ENCODE measurements at places on chromosomes 16 and 17. TPM values are rescaled to one million over a fixed set of nuclear protein-coding genes. Genes with fewer than 3 reads are reported as not detected.
A peak's percentile ranks its signal among the peaks of the same experiment; 100 is the strongest.

Gene ACAP1
- 1.1 TPM for total RNA-seq

Gene TPPP3
- total RNA-seq = 14.3 TPM

Gene MYH2
- total RNA-seq = 0.36 TPM

Gene UTS2R
- total RNA-seq = not detected

DNA sequence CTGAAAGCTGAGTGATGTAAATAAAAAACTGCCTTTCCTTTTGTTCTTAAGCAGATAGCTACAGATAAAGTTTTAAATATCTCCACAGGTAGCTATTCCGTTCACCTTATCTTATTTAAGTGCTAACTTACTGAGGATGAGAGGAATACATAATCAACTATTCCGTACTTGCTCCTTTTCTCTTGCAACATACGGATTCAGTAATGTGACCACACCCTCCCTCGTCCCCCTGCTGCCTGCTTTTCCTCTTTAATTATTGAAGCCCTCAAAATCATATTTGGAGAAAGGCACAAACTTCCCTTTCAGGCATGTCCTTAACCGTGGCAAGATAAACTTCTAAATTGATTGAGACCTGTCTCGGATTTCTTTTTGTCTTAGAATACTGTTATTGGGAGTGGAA is 101.4 kb downstream of the MAP2K4 start:
- H3K4me3 ChIP-seq = no peak overlapping the region
- no peak for DNase-seq
- H3K27me3 ChIP-seq = no peaks in the 10 kb centered on the region
- H3K27ac ChIP-seq = no peak overlapping the region
- no peaks in the 10 kb centered on the region for H3K4me1 ChIP-seq
- no peaks in the 10 kb centered on the region for H3K36me3 ChIP-seq

- no peaks in the 10 kb centered on the region for H3K4me1 ChIP-seq
- no peak overlapping the region for H3K27ac ChIP-seq
- H3K27me3 ChIP-seq = no peaks in the 10 kb centered on the region
These were observed 434.5 kb downstream of the SHISA9 start for GRCh38 chr16:13335879-13336278.

GRCh38 chr17:611202-611601 is 103.4 kb downstream of the VPS53 start:
- peaks cover 4% of the 10 kb centered on the region for H3K36me3 ChIP-seq
- no peak overlapping the region for H3K4me3 ChIP-seq
- DNase-seq = no peak

DNA sequence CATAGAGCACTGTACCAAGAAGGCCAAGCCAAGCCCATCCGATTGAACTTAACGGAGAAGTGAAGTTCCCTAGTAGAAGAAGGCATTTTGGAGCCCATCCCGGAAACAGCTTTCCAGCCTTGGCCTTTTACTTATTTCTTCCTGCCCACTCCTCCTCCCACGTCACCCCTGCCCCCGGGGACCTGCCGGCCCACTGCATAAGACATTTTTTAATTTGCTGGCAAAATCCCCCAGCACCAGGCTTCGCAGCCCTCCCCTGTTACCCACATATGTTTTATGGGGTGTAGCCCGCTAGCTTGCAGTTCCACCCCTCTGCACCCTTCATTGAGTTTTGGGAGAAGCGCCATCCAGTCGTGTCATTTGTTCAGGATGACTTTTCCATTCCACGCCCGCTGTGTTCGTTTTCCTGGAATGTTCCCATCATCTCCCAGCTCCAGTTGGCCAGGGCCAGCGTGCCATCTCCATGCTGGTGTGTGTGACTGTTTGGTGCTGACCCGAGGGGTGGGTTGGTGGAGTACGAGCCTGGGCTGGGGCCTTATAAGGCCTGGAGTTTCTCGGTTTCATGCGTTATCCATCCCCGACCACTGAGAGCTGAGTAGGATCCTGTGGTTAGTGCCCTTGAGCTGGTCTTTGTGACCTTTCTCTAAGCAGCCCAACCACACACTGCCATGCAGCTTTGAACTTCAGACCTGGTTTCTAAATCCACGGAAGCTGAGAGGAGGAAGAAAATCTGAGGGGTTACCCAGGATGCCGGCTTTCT is 20.0 kb upstream of the TBX2 start:
- no peaks in the 10 kb centered on the region for H3K36me3 ChIP-seq
- no peaks in the 10 kb centered on the region for H3K27me3 ChIP-seq
- H3K27ac ChIP-seq = no peak overlapping the region
- no peaks in the 10 kb centered on the region for H3K4me1 ChIP-seq
- DNase-seq = no peak

DNA sequence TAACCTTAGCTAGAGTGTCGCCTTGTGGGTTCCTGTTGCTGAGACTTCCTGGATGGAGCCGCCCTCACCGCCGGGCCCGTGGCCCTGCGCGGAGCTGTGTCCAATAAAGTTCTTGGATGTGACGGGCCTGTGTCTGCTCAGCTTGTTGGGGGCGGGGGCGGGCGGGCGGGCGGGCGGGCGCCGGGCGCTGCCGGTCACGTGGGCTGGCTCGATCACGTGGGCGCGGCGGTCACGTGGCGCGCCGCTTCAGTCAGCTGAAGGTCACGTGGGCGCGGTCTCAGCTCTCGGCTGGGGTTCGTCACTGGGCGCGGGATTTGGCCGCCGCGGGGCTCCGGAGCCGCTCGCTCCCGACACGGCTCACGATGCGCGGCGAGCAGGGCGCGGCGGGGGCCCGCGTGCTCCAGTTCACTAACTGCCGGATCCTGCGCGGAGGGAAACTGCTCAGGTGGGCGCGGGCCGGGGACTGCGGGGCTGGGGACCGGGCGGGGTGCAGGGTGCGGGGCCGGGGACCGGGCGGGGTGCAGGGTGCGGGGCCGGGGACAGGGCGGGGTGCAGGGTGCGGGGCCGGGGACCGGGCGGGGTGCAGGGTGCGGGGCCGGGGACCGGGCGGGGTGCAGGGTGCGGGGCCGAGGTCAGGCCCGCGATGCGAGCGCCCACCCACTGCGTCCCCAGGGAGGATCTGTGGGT is at the start of gene AMDHD2:
Gene AMDHD2 (plus strand): TSS at position 275 of the 687 bp plus-strand sequence. CDS start 88 bp downstream, at position 363.
- peak; percentile 95 for DNase-seq
- H3K27me3 ChIP-seq = no peaks in the 10 kb centered on the region
- H3K4me1 ChIP-seq = peaks cover 57% of the 10 kb centered on the region
- H3K36me3 ChIP-seq = peaks cover 27% of the 10 kb centered on the region
- H3K4me3 ChIP-seq = peak within 1 kb of the TSS; percentile 69

DNA sequence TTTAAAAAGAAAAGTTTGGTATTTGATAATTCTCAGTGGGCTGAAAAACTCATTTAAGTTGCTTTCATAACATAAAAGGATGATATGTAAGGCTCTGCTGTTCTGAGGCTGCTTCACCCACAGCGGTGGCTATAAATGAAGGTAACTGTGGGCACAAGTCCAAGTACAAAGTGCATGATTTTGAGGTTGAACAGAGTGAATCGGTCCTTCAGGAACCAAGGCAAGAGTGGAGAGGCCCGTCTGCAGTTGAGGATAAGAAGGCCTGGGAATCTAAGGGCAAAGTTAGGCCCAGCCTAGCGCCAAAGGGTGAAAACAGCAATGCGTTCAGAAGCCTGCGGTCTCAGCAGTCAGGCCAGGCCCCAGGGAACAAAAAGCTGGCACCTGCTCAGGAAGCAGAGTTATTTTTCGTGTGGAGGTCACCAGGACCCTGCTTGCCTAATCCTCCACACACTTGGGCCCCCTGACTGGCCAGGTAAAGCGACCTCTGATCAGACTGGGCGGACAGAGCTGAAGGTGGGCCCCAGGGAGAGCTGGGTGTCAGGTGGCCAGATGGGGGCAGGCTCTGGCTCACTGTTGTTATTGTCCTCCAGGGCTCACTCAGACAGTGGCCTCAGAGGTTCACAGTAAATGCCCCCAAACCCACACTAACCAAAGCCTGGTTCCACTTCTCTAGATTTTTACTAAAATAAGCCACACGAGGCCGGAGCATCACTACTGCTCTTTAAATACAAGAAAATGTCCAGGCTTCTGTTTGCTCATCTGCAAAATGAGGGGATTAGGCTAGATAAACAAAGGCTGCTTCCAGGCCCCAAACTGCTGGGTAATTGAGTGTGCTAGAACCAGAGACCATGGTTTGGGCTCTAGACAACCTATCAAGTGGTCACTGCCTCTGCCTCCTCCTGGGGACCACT is 46.5 kb downstream of the TEX2 start:
- H3K27ac ChIP-seq = no peak overlapping the region
- DNase-seq = no peak
- peaks cover 7% of the 10 kb centered on the region for H3K36me3 ChIP-seq
- H3K4me3 ChIP-seq = no peak overlapping the region
- H3K27me3 ChIP-seq = no peaks in the 10 kb centered on the region

DNA sequence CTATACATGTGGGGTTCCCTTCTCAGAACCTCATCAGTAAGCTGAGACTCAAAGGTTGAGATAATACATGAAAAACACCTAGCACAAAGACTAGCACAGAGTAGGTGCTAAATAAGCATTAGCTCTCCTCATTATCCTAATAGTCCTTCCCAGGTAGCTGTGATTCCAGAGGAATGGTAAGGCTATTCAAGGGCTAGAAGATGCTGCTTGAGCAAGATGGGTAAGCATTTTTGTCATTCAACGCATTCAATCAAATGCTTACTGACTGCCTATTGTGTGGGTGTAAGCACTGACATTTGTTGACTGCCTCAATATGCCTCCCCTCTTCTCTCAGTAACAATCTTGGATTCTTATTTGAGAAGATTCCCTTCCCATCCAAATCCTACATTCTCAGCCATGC is 4.0 kb downstream of the SUPT4H1 start:
- no peak for DNase-seq
- H3K36me3 ChIP-seq = peaks cover 54% of the 10 kb centered on the region
- H3K4me3 ChIP-seq = no peak overlapping the region
- H3K27me3 ChIP-seq = no peaks in the 10 kb centered on the region

DNA sequence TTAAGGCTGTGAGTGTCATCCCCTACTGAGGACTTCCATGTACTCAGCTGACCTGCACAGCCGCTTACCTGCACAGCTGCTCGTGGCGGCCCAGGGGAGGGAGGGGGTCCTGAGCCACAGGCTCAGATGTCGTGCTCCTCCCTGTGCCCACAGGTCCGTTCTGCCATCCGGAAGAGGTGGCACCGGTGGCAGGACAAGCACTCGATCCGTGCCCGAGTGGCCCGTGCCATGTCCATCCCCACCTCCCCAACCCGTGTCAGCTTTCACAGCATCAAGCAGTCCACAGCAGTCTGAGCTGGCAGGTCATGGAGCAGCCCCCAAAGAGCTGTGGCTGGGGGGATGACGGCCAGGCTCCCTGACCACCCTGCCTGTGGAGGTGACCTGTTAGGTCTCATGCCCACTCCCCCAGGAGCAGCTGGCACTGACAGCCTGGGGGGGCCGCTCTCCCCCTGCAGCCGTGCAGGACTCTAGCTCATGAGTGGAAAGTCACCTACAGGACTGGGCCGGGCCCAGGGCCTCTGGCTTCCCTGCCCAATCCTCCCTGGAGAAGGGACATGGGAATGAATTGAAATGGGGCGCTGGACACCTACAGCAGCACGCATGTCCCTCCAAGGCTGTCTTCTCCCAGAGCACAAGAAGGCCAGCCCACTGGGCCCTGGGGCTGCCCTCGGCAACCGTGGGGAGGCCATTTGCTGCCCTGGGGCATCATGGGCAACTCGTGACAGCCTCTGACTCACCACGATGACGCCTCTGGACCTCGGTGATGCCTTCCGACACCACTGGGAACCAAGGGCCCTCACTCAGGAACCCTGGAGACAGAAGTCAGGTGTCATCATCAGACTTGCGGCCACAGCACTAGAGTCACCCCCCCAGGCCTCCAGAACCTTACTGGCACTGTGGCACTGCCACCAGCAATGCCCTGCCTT is 9.9 kb upstream of the SPPL2C start:
- no peaks in the 10 kb centered on the region for H3K4me1 ChIP-seq
- H3K27ac ChIP-seq = no peak overlapping the region
- peaks cover 10% of the 10 kb centered on the region for H3K27me3 ChIP-seq
- H3K36me3 ChIP-seq = no peaks in the 10 kb centered on the region
- no peak overlapping the region for H3K4me3 ChIP-seq
- no peak for DNase-seq

- no peaks in the 10 kb centered on the region for H3K36me3 ChIP-seq
- H3K27me3 ChIP-seq = no peaks in the 10 kb centered on the region
- no peak overlapping the region for H3K4me3 ChIP-seq
- no peak overlapping the region for H3K27ac ChIP-seq
- H3K4me1 ChIP-seq = no peaks in the 10 kb centered on the region
- no peak for DNase-seq
These were observed 38.9 kb upstream of the C1QL1 start for GRCh38 chr17:45006927-45007461.

DNA sequence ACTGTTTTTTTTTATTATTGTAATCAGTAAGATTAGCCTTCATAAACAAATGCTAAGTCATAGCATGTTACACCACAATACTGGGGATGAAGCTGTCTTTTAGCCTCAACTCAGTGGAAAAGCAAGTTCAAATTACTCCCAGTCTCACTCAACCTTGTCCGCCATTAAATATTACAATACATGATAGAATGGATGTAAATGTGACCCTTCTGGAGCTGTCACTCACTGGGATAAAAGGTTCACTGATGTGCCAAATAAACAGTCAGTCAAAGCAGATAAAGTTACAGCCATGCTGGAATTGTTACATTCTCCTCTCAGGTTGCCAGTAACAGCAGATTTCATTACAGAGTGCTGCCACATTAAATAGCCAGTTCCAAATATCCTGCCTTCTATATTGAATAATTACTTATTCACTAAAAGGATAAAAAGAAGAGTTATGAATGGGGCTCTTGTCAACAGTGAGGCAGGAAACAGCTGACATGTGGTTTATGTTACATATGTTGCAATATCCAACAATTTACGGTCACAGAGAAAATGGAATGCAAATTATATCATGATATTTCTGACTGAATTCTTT is 53.4 kb downstream of the BRIP1 start:
- DNase-seq = no peak
- no peaks in the 10 kb centered on the region for H3K4me1 ChIP-seq
- H3K36me3 ChIP-seq = no peaks in the 10 kb centered on the region

DNA sequence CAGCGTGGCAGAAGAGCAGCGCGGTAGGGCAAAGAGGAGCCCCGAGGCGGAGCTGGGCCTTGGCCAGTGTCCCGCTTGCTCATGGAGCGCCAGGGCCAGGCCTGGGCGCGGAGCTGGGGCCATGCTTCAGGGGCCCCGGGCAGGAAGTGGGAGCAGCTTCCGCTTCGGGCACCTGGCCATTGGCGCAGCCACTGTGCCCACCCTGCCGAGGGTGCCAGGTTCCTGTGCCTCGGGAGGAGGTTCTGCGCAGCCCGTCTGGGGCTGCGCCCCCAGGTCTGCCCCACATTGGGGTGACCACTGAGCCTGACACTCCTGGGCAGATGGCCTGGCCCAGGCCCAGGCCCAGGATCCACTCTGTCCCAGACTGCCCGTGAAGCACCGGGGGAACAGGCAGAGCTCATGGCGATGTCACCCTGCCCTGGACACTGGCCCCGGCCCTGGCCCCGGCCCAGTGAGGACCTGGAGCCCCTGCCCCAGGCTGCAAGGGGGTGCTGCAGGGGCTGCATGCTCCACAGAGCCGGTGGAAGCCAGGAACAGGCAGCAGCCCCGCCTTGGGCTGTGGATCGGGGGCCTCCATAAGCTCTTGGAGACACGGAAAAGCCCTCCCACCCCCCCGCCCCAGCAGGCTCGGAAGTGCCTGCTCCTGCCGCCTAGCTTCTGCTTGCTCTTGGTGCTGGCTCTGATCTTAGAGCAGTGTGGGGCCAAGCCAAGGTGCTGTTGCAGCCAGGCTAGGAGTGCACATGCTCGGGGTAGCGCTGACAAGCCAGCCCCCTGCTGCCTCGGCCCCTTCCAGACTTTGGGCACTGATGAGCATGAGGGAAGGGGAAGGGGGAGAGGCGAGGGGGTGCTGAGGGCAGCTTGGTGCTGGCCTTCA is 35.9 kb upstream of the FOXJ1 start:
- H3K27ac ChIP-seq = no peak overlapping the region
- H3K36me3 ChIP-seq = no peaks in the 10 kb centered on the region
- no peaks in the 10 kb centered on the region for H3K4me1 ChIP-seq
- no peaks in the 10 kb centered on the region for H3K27me3 ChIP-seq

- H3K4me3 ChIP-seq = no peak overlapping the region
- no peaks in the 10 kb centered on the region for H3K4me1 ChIP-seq
- H3K27me3 ChIP-seq = no peaks in the 10 kb centered on the region
- peak overlapping the region; percentile 94 for H3K27ac ChIP-seq
These were observed 5.4 kb downstream of the BANP start for GRCh38 chr16:87956365-87957231.

All from sigmoid colon (tissue), 7 donors.